Gastrocnemius medialis (tissue), 4 donors: ENCODE measurements at places on chromosomes 2 and 18. TPM values are rescaled to one million over a fixed set of nuclear protein-coding genes. Genes with fewer than 3 reads are reported as not detected.

- H3K4me1 ChIP-seq = peaks cover 16% of the 10 kb centered on the region
- no peaks in the 10 kb centered on the region for H3K27me3 ChIP-seq
- no peaks in the 10 kb centered on the region for H3K36me3 ChIP-seq
- no peak for DNase-seq
These were observed 26.8 kb downstream of the RHBDD1 start for GRCh38 chr2:226862623-226863022.

The TUBA3E gene
- total RNA-seq = not detected

- H3K4me3 ChIP-seq = no peak overlapping the region
- no peak for DNase-seq
- H3K27ac ChIP-seq = no peak overlapping the region
- no peaks in the 10 kb centered on the region for H3K27me3 ChIP-seq
- H3K36me3 ChIP-seq = peaks cover 88% of the 10 kb centered on the region
- no peaks in the 10 kb centered on the region for H3K4me1 ChIP-seq
These were observed 15.2 kb downstream of the E2F6 start for GRCh38 chr2:11450791-11451190.

DNA sequence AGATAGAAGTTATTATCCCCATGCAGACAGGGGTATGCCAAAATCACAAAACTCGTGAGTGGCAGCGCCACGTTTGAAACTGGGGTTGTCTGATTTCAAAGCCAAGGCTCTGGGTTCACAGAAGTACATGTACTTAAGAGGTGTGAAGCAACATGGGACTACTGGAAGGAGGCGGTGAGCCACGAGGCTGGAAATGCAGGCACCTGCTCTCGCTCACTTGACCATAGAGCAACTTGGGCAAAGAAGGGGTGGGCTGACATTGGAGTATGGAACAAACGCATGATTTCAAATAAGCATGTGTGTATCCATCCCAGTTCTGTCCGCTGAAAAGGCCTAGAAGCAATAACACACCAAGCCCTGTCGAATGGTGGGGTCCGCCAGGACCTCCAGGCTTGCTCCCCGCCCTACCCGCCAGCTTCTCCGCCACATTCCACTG lies 593 bp upstream of the ACTR2 start:
- H3K27ac ChIP-seq = peak overlapping the region; percentile 99
- H3K27me3 ChIP-seq = no peaks in the 10 kb centered on the region
- DNase-seq = peak; percentile 77
- H3K4me1 ChIP-seq = peaks cover 24% of the 10 kb centered on the region

DNA sequence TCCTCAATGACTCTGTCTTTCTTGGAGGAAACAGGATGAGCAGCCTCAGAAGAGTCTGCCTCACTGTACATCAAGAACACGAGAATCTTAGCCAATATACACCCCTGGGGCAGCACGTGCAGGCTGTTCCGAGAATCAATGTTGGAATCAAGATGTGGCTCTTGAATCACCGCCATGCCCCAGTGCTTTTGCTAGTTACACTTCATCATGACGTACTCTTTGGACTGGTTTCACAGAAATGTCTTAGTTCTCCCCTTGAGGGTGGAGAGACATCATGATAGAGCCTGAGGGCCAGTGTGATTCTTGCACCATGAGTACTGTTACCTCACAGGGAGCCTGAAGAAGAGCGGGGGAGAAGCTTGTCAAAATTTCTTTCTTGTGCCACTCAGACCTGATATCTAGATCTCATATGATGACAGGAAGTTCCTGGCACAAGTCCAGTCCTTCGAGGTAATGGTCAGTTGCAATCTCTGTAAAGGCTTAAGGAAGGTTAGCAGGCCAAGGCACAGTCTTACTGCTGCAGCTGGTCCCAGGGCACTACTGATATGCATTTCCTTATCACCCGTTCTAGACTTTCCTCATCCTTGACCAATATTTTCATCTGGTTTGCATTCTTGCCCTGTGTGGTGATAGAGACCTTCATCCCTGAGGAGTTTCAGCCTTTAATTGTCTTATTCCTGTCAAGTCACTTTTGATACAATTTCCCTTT lies 28.2 kb upstream of the STAT4 start:
- no peaks in the 10 kb centered on the region for H3K4me1 ChIP-seq
- H3K4me3 ChIP-seq = no peak overlapping the region
- DNase-seq = peak; percentile 78
- no peaks in the 10 kb centered on the region for H3K36me3 ChIP-seq
- no peaks in the 10 kb centered on the region for H3K27me3 ChIP-seq
- no peak overlapping the region for H3K27ac ChIP-seq

- H3K27me3 ChIP-seq = no peaks in the 10 kb centered on the region
- H3K36me3 ChIP-seq = no peaks in the 10 kb centered on the region
- no peak overlapping the region for H3K27ac ChIP-seq
- no peak overlapping the region for H3K4me3 ChIP-seq
These were observed 237.3 kb upstream of the MYT1L start for GRCh38 chr2:2568411-2568810.

The ZEB2 gene
- 24.2 TPM for total RNA-seq

- no peaks in the 10 kb centered on the region for H3K27me3 ChIP-seq
- no peak for DNase-seq
- H3K27ac ChIP-seq = no peak overlapping the region
- no peaks in the 10 kb centered on the region for H3K36me3 ChIP-seq
- no peaks in the 10 kb centered on the region for H3K4me1 ChIP-seq
- H3K4me3 ChIP-seq = no peak overlapping the region
These were observed 54.3 kb upstream of the RMDN2 start for GRCh38 chr2:37870829-37871228.
